ENCODE measurements at places on chromosomes 2 and 18. TPM values are rescaled to one million over a fixed set of nuclear protein-coding genes. Genes with fewer than 3 reads are reported as not detected.

The CEP68 gene
- total RNA-seq = 14.6 TPM

The IL37 gene
- total RNA-seq = not detected

The MTX2 gene
- total RNA-seq = 85.3 TPM

The PDE11A gene
- 2.5 TPM for total RNA-seq

The GCKR gene
- total RNA-seq = not detected

The MAPK4 gene
- total RNA-seq = 55.8 TPM

The CLEC4F gene
- total RNA-seq = not detected

The CD207 gene
- 0.08 TPM for total RNA-seq

The TMEM163 gene
- not detected for total RNA-seq

The SERPINB12 gene
- total RNA-seq = not detected

The SERPINB10 gene
- 1.2 TPM for total RNA-seq

The ST8SIA5 gene
- total RNA-seq = not detected

The SH3BP4 gene
- total RNA-seq = 116 TPM

The CIDEA gene
- not detected for total RNA-seq

The ZSWIM2 gene
- total RNA-seq = not detected
